ENCODE measurements at places on chromosomes 3 and 15.

- no peak for DNase-seq
Measured at GRCh38 chr15:62626903-62627302, 415.6 kb upstream of the TPM1 start.

DNA sequence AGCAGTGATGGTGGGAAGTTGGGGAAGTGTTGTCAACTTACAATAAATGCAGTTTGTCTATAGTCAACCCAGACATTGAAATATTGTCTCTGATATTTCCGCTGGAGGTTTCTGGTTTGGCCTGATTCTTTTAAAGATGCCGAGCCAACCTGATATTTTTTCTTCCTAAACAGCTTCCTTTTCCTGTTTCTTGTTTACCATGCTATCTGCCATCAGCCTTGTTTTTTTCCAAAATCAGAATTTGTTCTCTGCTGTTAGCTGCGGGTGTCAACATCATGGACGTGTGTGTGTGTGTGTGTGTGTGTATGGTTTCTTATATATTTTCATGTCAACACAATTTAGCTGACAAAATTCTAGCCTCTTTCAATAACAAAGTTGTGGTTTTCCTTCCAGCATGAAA lies 41.2 kb upstream of the XCR1 start:
- DNase-seq: no peak

DNA sequence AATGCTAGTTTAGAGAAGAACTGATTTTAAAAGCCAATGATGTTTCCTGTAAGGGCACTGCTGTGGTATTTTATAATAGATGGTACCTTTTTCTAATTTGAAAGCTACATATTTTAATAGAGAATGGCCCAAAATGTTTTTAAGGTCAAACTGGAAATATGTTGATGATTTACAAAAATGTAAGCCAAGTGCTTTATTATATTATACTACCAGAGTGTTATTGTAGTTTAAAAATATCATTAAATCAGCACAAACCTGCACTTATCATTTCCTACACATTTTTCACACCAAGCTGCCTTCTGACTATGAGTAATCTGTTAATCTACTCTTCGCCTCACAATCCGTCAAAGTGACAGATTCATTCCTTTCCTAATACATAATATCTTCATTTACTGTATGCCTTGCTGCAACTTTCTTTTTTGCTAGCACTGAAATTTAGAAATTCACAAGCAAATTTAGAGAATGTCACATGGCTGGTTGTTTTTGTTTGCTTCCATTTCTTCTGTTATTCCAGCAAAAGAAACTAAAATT lies 126.4 kb upstream of the FAM3D start:
- no peak for DNase-seq

DNA sequence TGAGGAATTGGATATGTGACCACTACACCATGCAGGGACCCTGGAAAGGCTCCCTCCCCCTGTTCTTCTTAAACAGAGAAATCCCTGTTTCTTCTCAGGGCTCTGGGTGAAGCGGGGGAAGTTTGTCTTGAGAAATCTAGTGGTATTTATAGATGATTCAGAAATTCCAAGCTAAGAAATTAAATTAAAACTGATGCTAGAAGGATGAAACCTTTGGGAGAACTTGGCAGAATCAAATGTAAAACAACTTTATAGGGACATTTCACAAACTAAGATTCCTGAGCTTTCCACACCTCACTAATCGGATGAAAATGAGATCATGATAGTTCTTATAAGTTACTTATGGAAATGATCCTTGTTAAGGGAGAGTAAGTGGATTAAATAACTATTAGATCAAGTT lies 54.2 kb downstream of the FBXL2 start:
- DNase-seq: no peak

- DNase-seq: no peak
Measured at GRCh38 chr3:140022066-140022770, 87.2 kb downstream of the CLSTN2 start.

GRCh38 chr3:126758026-126758425 lies 54.0 kb downstream of the CHCHD6 start:
- no peak for DNase-seq

- no peak for DNase-seq
Measured at GRCh38 chr3:133934073-133934970, 38.6 kb upstream of the RAB6B start.

GRCh38 chr3:140006331-140006730 lies 71.3 kb downstream of the CLSTN2 start:
- no peak for DNase-seq

DNA sequence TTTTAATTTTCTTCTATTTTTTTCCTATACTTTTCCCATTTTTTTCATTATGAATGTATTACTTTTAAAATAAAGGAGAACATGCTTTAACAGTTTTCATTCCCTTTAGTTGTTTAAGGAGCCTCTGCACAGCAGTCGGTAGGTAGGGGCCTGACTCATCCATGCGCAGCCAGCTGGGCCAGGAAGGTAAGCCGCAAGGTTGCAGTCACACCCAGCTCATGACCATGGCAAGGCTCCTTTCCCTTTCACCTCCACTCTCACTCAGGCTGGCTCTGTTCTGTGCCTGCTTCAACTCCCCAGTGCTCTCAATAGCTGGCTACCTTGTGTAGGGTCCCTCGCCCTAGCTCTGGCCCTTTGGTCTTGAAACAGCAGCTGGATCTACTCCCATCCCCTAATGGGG lies 17.4 kb upstream of the ANKRD34C start:
- no peak for DNase-seq

GRCh38 chr15:25732191-25732590 lies 130.9 kb downstream of the ATP10A start:
- DNase-seq: no peak

- DNase-seq: no peak
Measured at GRCh38 chr15:85174521-85174920, 192.9 kb downstream of the PDE8A start.

- DNase-seq: no peak
Measured at GRCh38 chr15:78685925-78686324, 44.9 kb upstream of the CHRNB4 start.

DNA sequence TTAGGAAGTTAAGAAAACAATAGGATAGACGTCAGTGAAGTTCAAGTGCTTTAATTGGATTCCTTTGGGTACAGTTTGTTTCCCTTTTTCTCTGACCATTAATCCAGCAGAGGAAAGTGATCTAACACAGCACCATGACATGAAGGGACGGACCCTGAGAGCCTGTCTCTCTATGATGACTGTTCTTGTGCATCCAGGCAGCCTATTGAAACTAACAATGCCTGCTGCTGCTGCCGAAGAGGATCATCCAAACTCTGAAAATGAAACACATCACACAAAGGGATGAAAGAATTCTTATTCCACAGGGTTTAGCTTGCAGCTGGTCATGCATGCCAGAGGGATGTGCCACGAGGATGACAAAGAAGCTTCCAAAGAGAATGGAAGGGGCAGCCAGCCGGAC lies 75.5 kb downstream of the ZBTB20 start:
- DNase-seq: peak; percentile 90

DNA sequence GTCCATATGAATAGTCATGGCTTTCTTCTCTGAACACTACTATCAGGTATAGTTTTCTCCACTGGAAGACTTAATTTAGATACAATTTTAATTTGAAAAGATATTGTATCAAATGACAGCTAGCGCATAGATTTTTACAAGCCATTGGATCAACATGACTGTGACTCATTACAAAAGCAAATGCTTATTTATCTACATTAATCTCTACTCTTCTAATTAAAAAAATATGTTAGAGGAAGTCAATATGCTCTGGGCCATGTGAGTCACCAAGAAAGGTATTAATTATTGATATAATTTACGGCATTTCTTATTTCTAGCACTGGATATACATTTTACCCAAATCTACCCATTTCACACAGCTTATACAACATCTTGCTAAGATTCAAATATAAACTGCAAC lies 800.3 kb upstream of the GBE1 start:
- no peak for DNase-seq

GRCh38 chr3:9846231-9846630 lies 2.4 kb upstream of the RPUSD3 start:
- DNase-seq: no peak

GRCh38 chr15:98230975-98231374 lies 270.5 kb downstream of the ARRDC4 start:
- no peak for DNase-seq

DNA sequence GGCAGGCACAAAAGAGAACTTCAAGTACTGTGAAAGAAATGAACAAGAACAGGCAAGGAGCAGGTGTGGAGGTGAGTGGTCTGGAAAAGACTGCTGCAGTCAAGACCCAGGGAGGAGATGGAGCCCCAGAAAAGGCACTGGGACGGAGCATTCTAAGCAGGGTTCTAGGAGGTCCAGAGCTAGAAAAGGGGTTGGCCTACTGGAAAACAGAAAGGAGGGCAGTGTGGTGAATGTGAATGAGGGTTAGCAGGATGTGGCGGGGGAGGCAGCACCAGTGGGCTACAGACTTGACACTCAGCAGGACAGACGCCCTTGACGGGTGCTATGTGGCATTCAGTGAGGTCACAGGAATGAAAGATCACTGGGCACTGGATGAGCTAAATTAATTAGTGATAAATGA lies 75.7 kb downstream of the SENP2 start:
- no peak for DNase-seq

- no peak for DNase-seq
Measured at GRCh38 chr3:134859341-134859740, 64.3 kb downstream of the EPHB1 start.

Measured in lung microvascular endothelial cell (primary cell).